ENCODE measurements at places on chromosomes 12 and 14.

DNA sequence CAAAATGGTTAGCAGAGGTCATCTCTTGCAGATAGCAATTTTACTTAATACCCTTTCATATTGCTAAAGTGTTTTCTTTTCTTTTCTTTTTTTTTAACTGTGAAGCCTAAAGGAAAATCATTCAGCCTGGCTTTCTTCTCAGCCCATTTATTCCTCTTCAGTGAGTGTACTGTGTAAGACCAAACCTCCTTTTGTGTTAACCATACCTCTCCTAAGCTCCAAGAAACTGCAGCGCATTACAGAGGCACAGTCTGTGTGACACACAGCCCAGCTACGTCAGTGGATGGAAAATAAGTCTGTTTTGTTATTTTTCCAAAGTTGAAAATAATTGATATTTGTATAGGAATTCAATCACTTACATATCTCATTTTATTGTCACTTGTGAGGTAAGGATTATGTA, 21.7 kb downstream of the DCAF5 start:
- no peak for DNase-seq

- DNase-seq: no peak
Observed at GRCh38 chr14:73764406-73765280, 50.5 kb upstream of the PNMA1 start.

DNA sequence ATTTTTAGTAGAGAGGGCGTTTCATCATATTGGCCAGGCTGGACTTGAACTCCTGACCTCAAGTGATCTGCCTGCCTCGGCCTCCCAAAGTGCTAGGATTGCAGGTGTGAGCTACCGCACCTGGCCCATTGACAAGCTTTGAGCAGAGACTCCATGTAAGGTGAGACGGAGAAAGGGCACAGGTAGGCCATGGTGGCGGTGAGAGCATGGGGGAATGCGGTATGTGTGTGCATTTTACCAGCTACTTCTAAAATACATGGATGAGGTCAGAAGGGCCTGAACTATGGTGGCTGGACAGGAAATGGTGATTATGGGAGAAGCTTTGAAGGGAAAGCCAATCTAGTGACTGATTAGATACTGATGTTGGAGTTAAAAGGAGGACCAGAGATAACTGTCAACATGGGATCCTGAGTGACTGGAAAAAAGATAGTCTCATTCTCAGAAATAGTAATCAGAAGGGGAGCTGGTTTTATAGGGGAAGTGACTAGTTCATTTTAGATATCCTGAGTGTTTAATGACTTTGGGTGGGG, 21.9 kb upstream of the PTPRB start:
- no peak for DNase-seq

DNA sequence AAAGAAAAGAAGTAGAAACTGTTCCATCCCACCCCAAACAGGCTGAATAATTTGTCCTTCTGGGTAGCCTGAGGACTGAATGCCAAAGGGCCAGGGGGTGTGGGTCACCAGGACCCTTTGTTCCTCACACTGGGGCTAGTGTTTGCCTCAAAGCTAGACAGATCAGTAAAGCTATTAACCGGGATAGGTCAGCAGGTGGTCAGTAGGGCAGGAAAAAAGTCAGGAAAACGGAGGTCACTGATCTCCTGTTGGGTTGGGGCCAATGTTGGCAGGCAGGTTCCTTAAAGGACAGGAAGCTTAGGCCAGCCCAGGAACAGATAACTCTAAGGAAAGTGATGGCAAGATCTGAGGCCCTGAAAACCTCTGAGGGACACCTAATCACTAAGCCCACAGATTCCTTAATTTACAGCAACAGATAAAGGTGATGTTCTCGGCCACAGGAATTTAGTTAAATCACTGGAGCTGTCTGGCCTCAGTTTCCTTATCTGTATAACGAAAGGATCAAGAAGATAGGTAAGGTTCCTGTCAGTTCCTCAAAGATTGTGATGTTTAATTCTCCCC, 22.7 kb upstream of the TMPO start:
- no peak for DNase-seq

- DNase-seq: no peak
Observed at GRCh38 chr12:76643438-76643837, 83.9 kb upstream of the OSBPL8 start.

GRCh38 chr12:53383258-53383657, 3.3 kb downstream of the SP1 start:
- DNase-seq: no peak

GRCh38 chr14:103198131-103199105, 75.2 kb downstream of the TNFAIP2 start:
- no peak for DNase-seq

DNA sequence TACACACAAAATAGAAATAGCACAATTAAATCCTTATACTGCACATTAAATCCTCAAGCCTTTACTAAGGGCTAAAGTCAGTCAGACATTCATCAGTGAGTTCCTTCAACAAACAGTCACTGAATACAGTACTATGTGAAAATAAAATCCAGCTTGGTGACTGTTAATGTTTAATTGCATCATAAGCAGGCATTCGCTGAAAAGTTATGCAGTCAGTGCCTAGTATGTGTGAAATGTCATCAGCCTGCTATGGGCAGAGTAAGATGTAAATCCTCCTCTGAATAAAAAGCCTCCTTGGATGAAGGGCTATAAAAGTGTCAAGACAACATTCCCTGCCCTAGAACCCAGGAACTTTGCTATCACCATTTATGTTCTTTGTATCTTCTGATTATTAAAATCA, 116.4 kb downstream of the PRICKLE1 start:
- DNase-seq: no peak

- peak; percentile 77 for DNase-seq
Observed at GRCh38 chr12:58176296-58176869, 235.0 kb downstream of the ATP23 start.

DNA sequence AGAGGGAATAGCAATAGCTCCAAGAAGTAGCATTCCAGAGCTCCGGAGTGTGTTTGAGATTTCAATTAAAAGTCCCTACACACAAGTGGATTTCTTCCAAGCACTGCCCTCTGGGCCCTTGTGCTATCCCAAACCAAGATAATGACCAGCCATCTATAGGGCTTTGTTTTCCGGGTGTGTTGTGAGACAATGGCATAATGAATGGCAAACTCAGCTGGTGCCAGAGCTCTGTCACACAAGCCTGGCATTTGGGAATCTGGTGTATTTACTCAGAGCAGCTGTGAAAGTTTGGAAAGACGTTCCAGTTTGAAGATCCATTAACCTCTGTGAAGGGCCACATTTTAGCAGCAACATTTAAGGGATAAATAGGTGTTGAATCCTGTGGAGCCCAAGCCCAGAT, 61.2 kb upstream of the TMTC2 start:
- DNase-seq: no peak

- DNase-seq: no peak
Observed at GRCh38 chr12:19387161-19387560, 52.1 kb upstream of the AEBP2 start.

DNA sequence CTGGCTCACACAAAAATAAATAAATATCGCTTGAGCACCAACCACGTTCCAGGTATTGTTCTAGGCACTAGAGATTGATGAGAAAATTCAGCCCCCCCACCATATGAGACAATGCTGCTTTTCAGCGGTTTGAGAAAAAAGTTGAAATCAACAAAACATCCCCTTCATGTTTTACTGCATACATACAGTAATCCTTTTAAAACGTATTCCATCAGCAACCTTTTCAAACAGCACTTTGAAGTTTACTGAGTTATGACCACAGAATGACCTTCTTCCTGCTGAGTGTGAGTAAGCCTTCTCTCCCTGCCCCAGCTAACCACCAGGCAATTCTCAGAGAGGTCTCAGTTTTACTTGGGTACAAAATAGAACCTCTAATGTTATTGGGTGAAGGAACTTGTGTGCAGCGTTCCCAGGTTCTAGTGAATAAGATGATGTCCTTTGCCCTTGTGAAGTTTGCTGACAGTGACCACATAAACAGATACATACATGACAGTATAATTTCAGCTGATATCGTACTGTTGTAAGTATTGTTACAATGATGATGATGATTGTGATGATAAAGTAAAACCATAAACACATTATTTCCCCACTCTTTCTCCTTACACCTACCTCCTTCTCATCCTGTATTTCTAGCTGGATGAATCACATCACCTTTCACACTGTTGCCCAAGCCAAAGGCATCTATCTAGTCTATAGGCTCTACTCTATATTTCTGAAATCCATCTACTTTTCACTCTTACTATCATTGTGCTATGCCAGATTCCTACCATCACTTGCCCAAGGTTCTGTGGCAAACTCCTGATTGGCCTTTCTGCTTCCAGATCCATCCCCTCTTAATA, 124.4 kb upstream of the KRR1 start:
- no peak for DNase-seq

DNA sequence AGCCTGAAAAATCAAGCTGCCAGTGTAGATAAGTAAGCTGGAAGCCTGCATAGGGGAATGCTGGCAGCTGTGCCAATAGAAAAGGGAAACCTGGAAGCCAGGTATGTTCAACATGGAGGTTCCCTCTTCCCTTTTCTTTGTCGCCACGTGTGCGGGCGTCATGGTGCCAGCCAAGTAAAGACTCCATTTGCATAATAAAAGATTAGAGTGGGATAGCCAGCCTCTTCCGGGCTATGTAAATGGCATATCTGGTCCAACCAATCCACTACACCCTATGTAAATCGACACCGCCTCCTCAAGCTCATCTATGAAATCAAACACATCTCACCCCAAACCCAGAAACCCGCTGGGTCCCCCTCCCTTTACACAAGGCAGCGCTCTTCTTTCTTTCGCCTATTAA, 5.6 kb upstream of the ADGRD1 start:
- no peak for DNase-seq

GRCh38 chr14:39320318-39320717, 86.6 kb downstream of the MIA2 start:
- no peak for DNase-seq

DNA sequence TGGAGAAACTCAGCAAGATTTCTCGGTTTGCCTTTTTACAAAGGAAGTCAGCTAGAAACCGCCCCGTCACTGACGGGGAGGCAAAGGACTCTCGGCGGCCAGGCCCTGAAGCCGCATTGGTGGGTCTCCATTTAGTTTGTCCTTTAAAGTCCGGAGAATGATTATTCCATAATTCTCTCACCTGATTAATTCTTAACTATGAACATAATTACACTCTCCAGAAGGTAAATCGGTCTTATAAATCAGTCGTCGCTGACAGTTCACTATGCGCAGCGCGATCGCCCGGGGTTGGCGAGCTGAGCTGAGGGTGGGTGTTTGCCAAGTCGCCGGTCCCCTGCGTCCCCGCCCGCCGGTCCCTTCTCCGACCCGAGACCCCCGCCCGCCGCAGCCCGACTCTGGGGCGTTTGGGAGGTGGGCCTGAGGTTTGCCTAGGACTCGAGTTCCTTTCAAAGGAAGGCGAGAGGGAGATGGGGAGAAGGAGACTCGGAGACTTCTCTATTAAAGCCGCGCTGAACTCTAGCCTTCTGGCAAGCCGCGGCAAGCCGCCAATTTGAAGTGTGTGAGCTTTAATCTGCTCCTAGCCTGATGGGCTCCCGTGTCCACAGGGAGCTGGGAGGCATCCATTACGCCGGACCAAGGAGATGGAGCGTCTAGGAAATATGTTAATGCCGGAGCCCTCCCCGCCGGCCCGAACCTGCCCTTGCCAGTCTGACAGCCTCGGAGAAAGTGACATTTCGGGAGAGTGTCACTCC, 392.9 kb downstream of the NOVA1 start:
- peak; percentile 74 for DNase-seq

DNA sequence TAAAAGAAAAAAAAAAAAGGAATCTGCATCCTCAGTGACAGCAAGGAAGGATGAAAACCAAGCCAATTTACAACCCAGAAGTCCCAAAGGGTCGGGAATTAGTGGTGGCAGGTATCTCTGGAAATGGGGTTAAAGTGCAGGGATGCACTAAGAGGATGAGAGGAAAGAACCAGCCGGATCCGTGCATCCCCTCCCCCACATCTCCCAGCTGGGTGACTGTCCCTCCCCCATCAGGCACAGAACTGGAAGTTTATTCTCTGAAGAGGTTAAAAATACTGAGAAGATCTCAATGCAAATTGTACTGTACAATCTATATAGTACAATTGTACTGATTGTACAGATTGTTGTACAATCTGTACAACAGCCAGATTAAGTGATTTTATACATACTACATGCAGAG, 15.4 kb downstream of the CLMN start:
- DNase-seq: no peak

DNA sequence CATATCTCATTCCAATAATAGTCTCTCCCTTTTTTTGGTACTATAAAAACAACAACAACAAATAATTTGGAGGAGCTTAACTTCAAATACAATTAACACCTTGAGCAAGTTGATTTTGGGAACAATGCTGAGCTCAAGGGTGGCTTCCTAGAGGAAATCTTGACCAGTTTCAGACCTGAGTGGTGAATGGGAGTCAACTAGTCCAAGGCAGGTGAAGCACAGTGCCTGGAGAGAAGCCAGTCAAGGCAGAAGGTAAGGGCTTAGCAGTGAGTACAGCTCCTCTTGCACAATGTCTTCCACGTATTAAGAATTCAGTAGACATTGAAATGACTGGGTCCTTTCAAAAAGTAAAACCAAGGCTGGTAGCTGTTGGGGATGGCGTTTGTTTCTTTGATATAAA, 444.8 kb downstream of the ATP23 start:
- no peak for DNase-seq

GRCh38 chr12:41344776-41345470, 156.8 kb downstream of the PDZRN4 start:
- no peak for DNase-seq

GRCh38 chr14:86168371-86168770, 638.4 kb downstream of the FLRT2 start:
- DNase-seq: no peak

DNA sequence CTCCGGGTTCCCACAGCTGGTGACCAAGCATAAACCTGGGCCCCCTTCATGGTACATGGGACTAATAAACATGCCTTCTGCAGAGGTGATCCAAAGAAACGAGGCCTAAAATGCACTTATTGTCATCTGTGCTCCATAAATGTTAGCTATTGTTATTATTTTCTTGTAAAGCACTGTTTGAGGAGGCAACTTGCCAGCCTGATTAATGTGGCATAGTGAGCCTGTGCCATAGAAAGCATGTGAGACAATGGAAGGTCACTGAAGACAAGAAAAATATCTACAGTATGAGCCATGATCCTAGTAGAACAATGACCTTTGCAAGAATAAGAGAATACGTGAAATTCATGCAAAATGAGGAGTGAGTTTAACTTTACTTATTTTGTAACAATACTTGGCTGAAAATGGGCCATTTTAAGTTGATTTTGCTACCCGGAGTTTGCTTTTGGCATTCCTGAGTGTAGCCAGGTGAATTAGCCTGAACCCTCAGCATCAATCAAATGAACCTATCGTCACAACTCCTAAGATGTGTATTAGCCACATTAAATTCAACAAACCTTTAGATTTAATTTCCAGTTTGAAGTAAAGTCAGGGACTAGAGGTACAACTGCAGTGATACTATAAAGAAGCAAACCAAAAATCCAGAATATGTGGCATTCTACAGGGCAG, 52.2 kb downstream of the CPM start:
- no peak for DNase-seq

DNA sequence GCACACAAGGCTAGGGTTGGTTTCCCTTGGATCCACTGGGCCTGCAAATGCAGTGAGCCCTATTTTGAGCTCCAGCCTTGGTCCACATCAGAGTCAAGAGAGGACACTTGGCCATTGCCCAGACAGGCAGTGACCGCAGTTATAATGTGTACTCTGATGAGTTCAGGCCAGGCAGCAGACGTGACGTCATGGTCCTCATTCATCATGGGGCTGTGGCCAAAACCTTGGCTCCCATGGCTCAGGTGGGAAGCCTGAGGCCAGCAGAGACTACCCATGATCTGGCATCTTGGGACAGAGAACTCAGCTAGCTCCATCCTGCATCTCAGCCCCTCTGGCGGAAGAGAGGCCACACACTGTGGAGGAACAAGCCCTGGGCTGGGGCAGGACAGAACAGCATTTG, 16.4 kb downstream of the TMEM63C start:
- no peak for DNase-seq

GRCh38 chr12:47892819-47893218, 12.0 kb downstream of the VDR start:
- DNase-seq: no peak

Measured in WTC11 (cell line).